Purkinje cell (primary cell): ENCODE measurements at places on chromosomes 16 and 17. TPM values are rescaled to one million over a fixed set of nuclear protein-coding genes. Genes with fewer than 3 reads are reported as not detected.

Gene ENPP7
- not detected in 2 replicates for polyA plus RNA-seq

Gene ETV4
- polyA plus RNA-seq = 0.36 and 0.77 TPM in 2 replicates

Gene HS3ST3A1
- not detected in 2 replicates for polyA plus RNA-seq

Gene ACAP1
- polyA plus RNA-seq = 4.1 and 5.8 TPM in 2 replicates

Gene TMEM235
- polyA plus RNA-seq = not detected in 2 replicates

Gene CIITA
- 0.03 and 0.38 TPM in 2 replicates for polyA plus RNA-seq
